Pancreas (tissue), 10 donors: ENCODE measurements at places on chromosomes 4 and X.

DNA sequence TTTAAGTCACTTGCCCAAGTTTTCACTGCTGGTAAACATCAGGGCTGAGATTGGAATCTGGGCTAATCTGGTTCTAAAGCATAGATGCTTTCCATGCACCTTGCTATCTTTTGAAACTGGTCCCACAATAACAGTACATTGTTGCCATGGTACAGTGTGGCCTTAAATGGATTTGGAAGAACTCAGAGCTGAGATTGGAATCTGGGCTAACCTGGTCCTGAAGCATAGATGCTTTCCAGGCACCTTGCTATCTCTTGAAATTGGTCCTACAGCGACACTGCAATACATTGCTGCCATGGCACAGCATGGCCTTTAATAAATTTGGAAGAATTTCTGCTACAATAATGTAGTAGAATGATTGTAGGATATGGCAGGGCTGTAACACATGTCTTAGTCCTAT is 28.6 kb downstream of the DAPP1 start:
- DNase-seq = no peak

GRCh38 chr4:52638717-52639116 is 20.4 kb downstream of the USP46 start:
- no peak for DNase-seq

- peak; percentile 46 for DNase-seq
Measured at GRCh38 chrX:129654652-129655546, at the start of gene APLN. TSS of gene APLN (minus strand) at chrX:129654956. CDS start at chrX:129654630, 326 bp downstream.

GRCh38 chrX:17033225-17033624 is 86.8 kb downstream of the REPS2 start:
- no peak for DNase-seq

DNA sequence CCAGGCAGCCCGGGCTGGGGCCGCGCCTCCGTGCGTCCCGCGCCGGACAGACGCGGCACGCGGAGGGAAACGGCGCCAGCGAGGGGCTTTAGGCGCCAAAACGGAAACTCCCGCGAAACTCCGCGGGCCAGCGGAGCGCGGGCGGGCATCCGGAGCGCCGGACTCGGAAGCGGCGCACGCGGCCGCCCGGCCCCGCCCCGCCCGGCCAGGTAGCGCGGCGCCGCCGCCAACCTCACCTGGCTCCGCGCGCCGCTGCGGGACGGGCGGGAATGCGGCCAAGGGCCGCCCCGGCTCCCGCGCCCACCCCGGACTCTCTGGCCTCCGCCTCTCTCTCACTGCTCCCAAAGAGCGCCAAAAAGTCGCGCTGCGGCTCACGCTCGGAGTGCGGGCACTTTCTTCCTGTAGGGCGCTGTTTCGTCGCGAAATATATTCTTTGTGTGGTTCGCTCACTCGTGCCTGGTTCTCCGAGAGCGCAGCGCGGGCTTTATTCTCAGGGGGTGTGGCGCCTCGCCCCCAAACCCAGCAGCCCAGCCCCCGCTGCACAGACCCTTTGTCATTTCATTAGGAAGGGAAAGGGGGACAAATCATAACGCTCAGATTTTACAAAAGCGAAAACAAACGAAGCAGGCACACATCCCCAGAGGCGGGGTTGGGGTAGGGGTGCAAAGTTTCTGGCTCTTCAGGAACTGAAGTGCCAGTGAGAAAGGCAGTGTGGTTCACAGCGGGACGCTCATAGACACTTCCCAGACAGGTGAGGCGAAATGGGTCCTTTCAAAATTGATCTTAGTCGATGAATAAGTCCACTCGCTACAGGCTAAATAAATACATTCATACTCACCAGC is 961 bp upstream of the MBNL3 start:
- DNase-seq = peak; percentile 69

GRCh38 chrX:44937606-44938005 is 64.6 kb downstream of the KDM6A start:
- no peak for DNase-seq

- DNase-seq = no peak
Measured at GRCh38 chrX:117910216-117910615, 206.4 kb downstream of the KLHL13 start.

- DNase-seq = no peak
Measured at GRCh38 chr4:108529102-108529501, 91.3 kb upstream of the RPL34 start.

DNA sequence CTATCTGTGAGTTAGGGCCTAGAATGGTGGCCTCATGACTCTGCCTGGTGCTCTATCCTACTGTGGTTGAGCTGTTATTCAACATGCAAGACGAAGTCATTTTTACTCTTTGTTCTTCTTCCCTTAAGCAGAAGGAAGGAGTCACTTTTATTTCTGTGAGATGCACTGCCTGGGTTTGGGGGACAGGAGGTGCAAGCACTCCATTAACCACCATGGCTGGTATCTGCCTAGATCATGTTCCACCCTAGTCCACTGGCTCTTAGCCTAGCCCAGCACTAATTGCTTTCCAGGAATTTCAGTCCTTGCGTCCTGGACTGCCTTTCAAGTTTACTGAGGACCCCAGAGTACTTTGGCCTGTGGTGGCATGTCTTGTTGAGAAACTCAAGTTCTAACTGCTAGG is 1182.7 kb downstream of the FSTL5 start:
- DNase-seq = no peak

GRCh38 chrX:41553688-41554087 is 106.5 kb downstream of the NYX start:
- no peak for DNase-seq

- peak; percentile 93 for DNase-seq
Measured at GRCh38 chr4:2934813-2935761, 28.1 kb downstream of the NOP14 start.

DNA sequence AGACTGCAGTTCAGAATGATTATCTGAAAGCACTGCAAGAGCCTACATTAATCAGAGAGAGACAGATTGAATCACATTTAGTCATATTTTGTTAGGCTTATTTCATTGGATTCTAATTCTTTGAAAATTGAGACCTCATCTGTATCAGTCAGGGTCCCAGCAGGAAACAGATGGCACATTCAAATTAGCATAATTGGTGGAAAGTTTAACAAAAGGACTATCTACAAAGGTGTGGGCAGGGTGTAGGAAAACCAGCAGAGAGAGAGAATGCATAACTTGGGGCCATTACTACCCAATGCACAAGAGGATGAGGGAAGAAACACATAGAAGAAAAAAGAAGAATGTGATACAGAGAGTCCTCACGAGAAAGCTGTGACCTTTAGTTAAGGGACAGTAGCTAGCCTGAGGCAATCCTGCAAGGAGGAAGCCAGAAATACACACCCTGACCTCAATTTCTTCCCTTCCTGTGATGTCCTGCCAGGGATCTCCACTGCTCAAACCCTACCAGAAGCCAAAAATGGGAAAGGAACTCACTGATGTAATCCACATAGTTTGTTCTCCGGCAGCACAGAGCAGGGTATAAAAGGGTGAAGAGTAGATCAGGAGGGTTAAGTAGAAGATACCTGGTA is 17.7 kb upstream of the XKRX start:
- no peak for DNase-seq

GRCh38 chrX:123871309-123871708 is 11.5 kb downstream of the XIAP start:
- DNase-seq = no peak
